ENCODE measurements at places on chromosomes 13 and 19.

DNA sequence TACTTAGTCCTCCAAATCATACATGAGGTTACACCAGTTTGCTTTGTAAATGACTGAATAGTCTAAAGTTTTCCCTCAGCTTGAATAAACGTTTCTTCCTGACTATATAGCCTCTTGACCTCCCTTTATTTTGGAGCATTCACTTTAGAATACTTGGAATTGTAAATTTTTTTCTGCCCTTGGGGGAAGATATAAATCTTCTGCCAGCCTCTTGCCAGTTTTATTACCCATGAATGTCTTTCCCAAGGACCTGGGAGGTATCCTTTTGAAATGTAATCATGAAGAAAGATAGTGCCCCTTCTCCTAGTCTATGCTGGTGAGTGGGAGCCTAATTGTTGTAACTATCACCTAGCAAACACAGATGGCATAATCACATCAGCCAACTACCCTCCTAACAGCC is 2033.9 kb upstream of the PCDH20 start:
- no peak for DNase-seq

DNA sequence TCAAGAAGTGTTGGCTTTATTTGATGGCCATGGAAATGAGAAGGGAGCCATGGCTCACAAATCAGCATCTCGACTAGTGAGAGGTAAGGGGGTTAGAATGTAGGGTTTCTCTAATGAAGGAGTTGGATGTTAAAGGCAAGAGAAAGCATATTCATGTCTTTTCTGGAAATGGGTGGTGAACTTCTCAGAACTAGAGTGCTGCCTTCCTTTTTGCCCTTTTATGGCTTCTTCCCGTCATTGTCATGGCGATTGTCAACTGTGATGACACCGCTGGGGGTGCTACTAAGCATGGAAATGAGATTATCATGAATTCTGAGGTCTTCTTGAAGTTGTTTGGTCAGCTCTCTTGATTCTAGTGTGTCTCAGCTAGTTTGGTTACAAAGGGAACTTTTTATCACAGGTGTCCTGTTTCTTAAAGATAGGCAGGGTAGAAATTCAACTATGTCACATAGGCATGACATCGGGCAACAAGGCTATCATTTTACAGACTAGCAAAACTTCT is 180.4 kb downstream of the LIG4 start:
- DNase-seq: no peak

DNA sequence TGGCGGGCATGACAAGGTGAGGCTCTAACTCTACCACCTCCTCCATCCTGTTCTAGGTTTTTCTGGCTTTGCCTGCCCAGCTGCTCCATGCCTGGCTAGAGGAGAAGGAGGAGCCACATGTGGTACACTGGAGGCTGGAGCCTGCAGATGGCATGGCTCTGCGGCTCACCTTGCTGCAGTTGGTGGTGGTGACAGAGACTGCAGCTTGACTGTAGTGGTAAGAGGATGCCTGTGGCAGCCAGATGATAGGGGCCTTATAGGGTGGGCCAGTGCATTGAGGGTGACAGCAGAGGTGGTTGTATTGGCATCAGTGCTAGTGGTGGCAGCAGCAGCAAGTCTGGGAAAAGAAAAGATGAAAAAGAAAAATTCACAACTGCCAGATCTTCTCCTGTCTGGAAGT is 146.2 kb downstream of the TNFRSF19 start:
- no peak for DNase-seq

DNA sequence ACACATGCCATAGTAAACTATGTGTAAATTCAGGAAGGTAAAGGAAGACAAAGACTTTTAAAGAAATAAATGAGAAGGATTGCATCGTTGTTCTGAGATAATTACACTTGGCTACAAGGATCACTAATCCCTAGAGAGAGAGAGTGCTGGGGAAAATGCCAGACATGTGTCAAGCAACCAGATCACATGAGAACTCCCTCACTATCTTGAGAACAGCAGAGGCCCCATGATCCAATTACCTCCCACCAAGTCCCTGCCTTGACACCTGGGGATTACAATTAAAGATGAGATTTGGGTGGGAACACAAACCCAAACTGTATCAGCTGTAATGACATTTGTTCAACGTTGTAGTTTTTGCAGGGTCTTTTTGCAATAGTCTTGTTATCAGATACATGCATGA is 1600.9 kb upstream of the MIR17HG start:
- no peak for DNase-seq

GRCh38 chr13:50187352-50188029 is 172.2 kb downstream of the KCNRG start:
- no peak for DNase-seq

GRCh38 chr13:113153810-113154748 is 4.4 kb upstream of the PROZ start:
- peak; percentile 18 for DNase-seq

GRCh38 chr13:44439452-44440024 is 65.9 kb downstream of the SERP2 start:
- no peak for DNase-seq

DNA sequence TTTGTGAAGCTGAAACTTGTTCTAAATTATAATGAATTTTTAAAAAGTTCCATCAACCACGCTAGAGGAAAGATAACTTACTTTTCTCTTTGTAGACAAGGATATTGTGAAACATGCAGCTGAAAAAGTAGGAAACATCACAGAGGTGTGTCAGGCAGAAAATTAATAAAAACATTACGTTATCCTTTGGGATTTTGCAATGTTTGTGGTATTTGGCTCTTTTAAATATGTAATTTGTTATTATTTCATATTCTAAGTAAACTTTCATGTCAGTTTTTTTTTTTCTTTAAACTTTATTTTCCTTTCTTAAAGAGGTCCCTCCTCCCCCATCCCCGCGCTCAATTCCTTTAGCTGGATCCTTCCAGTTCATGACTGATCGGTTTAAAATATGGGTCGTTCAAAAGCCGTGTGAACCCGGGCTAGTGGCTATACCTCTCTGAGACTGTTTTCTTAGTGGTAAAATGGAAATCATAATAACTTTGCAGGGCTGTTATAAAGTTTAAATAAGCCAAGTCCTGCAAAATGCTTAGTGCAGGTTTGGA is 740 bp upstream of the CCDC61 start:
- DNase-seq: no peak

DNA sequence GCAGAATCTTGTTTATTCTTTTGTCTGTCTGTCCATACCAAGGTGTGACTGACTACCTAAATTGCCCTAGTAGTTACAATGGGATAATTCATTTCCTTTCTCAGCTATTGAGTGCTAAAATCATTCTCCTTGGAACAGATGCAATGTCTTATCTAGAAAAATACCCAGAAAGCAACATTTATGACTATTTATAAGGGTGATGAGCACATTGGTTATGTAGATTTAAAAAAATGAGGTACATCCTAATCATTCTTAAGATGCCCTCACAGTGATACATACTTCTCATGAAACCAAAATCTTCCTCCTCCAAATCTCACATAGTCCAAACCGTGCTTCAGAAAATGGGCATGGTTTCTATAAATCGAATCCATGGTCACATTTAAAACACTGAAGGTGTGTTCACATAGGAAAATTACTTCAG is 11.6 kb upstream of the UBE2L5 start:
- DNase-seq: no peak

DNA sequence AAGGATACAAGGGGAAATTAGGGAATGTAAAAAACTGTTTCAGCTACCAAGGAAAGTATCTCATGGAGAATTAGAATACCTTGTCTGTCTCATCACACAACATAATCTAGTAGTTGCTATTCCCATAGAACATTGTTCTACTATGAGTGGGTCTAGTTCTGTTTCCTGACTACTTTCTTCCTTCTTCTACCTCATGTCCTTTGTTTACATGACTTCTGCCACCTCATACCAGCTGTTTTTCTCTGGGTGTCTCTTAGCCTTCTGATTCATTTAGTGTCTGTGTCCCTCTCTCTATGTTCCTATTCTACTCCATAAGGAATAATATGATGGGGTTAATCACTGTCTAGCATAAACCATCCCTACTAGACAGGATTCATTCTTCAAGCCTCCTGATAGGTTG is 887.3 kb downstream of the DIAPH3 start:
- no peak for DNase-seq

GRCh38 chr19:41264581-41265394 is 616 bp downstream of the HNRNPUL1 start:
- peak; percentile 33 for DNase-seq

- DNase-seq: no peak
Observed at GRCh38 chr13:32883474-32883873, 132.7 kb upstream of the KL start.

DNA sequence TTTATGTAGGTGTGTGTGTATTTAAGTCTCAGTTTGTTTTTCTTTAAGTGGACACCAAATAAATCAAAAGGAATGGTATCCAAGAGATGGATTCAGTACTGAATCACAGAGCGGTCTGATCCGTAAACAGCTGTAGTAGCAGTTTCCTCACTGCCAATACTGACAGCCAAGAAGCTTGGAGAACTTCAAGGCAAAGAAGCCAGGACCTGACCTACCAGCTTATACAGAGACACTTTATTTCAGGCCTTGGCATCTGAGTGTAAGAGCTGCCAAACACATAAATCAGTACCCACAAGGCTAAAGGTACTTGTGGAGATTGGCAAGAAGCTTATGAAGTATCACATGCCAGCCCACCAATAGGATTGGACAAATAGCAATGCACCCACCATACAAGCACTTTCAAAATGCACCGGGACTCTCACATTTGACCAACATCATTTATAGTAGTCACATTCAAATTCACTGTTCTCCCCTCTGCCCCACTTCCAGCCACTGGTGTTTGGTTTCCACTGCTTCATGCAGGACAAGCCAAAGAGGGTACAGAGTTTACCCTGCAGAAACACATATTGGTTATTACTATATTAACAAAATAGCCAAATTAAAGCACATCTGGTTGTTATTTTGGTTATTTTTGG is 357.9 kb downstream of the KLF12 start:
- DNase-seq: no peak

GRCh38 chr19:39410017-39410830 is 2.2 kb upstream of the PLEKHG2 start:
- DNase-seq: peak; percentile 59

GRCh38 chr19:43486412-43486811 is 18.1 kb downstream of the PHLDB3 start:
- DNase-seq: no peak

DNA sequence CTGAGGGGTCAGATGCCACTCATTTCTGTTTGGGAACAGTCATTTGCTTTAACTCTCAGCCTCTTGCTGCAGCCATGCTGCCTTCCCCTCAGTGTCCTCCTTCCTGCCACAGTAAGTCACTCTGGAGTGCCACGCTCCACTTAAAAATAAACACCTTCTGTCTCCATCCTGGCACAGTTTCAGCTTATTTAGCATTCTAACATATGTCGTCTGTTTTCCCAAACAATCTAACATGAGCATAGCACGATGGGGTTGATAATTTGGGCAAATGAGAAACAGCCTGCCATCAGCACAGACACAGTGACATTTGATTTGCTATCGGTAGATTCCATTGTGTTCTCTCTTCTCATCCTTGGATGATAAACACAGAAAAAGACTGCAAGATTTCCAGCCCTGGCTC is 768.6 kb downstream of the UQCRFS1 start:
- DNase-seq: no peak
